ENCODE measurements at places on chromosomes 5 and 9. TPM values are rescaled to one million over a fixed set of nuclear protein-coding genes. Genes with fewer than 3 reads are reported as not detected.

PAEP gene
- total RNA-seq = not detected

IFNK gene
- not detected for total RNA-seq

LCN15 gene
- not detected for total RNA-seq

FAM163B gene
- not detected for total RNA-seq

OLFML2A gene
- 46.4 TPM for total RNA-seq

DNA sequence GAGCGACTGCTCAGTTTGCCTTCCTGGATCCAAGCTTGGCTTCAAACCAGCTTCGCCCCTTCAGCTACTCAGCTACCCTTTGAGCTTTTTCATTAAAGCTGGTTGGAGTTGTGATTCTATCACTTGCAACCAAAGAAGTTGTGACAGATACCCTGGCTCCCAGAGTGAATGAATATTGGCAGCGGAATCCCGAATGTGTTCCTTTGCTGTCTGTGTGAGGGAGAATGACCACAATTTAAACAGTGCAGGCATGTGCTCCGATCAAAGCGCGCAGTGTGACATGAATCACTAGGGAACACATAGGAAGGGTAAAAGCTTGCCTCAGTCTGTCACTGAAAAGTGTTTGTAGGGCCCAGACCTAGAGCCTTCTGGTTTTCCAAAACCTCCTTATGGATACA, 6.6 kb upstream of the AFAP1L1 start:
- no peak for DNase-seq

DNA sequence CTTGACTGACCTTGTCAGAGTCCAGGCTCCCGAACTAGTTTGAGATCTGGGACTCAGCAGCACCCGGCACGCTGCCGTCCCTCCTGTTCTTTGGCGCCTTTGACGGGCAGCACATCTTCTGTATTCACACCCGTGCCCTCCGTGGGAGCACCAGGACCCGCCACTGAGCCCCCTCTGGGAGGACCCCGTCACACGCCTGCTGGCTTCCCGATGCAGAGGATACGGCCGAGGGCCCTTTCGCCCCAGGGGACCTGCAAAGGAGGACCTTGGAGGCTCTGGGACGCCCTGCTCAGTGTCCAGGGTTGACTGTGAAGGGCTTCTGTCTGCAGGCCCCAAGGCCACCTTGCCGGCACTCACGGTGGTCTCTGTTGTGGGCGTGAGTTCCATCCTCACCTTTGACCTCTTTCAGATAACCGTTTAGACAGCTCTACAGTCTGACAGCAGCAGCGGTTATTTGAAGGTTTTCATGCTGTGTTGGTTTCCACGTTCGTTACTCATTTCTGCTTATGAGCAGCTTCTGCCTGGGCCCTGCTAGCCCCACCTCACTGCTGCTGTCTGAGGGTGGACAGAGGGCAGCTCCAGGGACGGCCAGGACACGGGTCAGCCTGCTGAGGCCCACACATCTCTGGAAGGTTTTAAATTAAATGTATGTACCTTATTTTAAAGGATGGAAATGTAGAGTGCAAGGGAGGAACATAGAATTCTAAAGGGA, 12.6 kb upstream of the EXOC3 start:
- DNase-seq = no peak

- DNase-seq = no peak
Observed at GRCh38 chr5:1782385-1783215, 17.0 kb downstream of the MRPL36 start.

DNA sequence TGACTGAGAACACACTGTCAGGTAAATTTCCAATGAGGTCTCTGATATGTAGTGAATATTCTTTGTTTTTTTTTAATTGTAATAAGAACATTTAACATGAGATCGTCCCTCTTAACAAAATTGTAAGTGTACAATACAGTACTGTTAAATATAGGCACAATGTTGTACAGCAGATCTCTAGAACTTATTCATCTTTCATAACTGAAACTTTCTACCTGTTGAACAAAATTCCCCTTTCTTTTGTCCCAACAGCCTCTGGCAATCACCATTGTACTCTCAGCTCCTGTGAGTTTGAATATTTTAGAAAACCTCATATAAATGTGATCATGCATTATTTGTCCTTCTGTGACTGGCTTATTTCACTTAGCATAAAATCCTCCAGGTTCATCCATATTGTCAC, 10.6 kb upstream of the PRLR start:
- no peak for DNase-seq
